Lower lobe of right lung (tissue), 2 donors: ENCODE measurements at places on chromosomes 6 and 20.

DNA sequence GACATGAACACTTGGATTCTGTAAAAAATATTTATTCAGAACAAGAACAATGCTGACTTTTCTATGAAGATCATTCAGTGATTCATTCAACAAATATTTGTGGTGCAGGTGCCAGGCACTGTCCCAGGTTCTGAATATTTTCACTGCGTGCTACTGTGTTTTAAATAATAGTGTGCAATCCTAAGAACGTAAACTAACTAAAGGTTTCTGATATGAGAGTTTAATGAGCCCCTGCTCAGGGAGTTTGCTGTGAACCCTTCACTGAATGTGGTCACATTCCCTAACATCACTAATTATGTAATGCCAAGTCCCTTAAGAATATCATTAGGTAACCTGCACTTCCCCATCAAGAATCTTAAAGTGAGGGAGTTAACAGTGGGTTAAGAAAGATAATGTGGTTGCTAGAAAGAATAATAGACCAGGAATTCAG is 1.7 kb upstream of the TMEM170B start:
- DNase-seq, result no peak

DNA sequence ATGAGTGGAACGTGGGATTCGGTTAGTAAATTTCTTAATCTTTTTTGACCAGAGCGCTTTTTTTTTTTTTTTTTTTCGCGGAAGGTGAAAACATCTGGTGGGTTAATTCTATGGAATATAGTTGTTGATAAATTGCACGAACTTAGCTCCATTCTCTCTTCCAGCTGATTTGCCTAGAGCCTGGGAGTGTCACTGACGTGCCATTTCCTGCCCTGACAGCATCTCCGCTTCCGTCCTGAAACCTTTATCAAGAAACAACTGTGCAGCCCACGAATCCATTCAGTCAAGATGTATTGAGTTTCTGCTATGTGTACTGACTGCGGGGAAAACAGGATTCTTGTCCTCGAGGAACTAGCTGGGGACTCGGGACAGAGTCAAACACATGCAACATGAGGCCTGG is 59.5 kb upstream of the TGM3 start:
- DNase-seq, result no peak

GRCh38 chr6:73664701-73665100 is 10.9 kb upstream of the SLC17A5 start:
- DNase-seq, result no peak

GRCh38 chr6:10725716-10726115 is 2.8 kb downstream of the TMEM14C start:
- no peak for DNase-seq

GRCh38 chr6:29995340-29995777 is 53.0 kb downstream of the HLA-A start:
- no peak for DNase-seq
